ENCODE measurements at places on chromosomes 1 and 21. TPM values are rescaled to one million over a fixed set of nuclear protein-coding genes. Genes with fewer than 3 reads are reported as not detected.

DNA sequence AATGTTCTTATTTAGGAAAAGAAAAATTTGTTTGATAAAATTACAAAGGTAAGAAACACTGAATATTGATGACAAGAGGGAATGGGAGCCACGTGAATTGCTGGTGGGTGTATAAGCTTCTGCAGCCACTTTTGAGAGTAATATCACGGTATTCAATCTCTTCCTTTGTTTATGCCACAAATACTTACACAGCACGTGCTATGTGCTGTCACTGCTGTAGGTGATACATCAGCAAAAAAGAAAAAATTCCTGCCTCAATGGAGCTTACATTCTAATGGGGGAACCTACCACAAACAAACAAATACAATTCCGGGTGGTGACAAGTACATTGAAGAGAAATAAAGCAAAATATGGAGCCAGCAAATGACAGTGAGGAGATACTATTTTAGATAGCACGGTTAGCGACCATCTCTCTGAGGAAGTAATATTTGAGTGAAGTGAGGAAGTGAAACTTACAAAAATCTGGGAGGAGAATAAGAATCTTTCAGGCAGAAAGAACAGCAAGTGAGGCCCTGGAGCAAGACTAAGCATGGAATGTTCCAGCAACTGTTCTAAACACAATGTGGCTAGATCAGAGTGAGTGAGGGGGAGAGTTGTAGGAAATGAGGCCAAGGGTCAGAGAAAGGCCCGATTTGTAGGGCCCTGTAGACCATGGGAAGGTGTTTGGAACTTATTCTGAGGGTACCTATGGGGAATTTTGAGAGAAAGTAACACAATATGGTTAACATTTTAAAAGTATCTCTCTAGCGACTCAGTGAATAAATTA lies 2.6 kb upstream of the FCRLB start:
- H3K27me3 ChIP-seq: peaks cover 63% of the 10 kb centered on the region
- no peaks in the 10 kb centered on the region for H3K4me1 ChIP-seq
- no peak overlapping the region for H3K4me3 ChIP-seq

- no peaks in the 10 kb centered on the region for H3K36me3 ChIP-seq
- H3K27me3 ChIP-seq: no peaks in the 10 kb centered on the region
- peak; percentile 13 for DNase-seq
- no peak overlapping the region for H3K27ac ChIP-seq
Measured at GRCh38 chr1:36525166-36525565, 42.5 kb upstream of the CSF3R start.

- peaks cover 47% of the 10 kb centered on the region for H3K36me3 ChIP-seq
- peak overlapping the region; percentile 98 for H3K4me3 ChIP-seq
- H3K4me1 ChIP-seq: peaks cover 22% of the 10 kb centered on the region
- peak; percentile 71 for DNase-seq
Measured at GRCh38 chr1:54404939-54405897, 976 bp downstream of the SSBP3 start.

GRCh38 chr1:41776891-41777441 lies 141.8 kb downstream of the HIVEP3 start:
- H3K4me1 ChIP-seq: no peaks in the 10 kb centered on the region
- no peak for DNase-seq
- no peak overlapping the region for H3K27ac ChIP-seq
- no peaks in the 10 kb centered on the region for H3K27me3 ChIP-seq
- H3K36me3 ChIP-seq: no peaks in the 10 kb centered on the region

Gene NBPF4
- not detected for total RNA-seq

Gene LHX8
- not detected for total RNA-seq

Gene WNT9A
- total RNA-seq: 1.2 TPM

Gene NTRK1
- 0.44 TPM for total RNA-seq

Measured in endodermal cell (in vitro differentiated cells).